ENCODE measurements at places on chromosomes 1 and 21.
A peak's percentile ranks its signal among the peaks of the same experiment; 100 is the strongest.

GRCh38 chr1:153431002-153431401 is 14.7 kb downstream of the S100A7A start:
- no peak for DNase-seq

DNA sequence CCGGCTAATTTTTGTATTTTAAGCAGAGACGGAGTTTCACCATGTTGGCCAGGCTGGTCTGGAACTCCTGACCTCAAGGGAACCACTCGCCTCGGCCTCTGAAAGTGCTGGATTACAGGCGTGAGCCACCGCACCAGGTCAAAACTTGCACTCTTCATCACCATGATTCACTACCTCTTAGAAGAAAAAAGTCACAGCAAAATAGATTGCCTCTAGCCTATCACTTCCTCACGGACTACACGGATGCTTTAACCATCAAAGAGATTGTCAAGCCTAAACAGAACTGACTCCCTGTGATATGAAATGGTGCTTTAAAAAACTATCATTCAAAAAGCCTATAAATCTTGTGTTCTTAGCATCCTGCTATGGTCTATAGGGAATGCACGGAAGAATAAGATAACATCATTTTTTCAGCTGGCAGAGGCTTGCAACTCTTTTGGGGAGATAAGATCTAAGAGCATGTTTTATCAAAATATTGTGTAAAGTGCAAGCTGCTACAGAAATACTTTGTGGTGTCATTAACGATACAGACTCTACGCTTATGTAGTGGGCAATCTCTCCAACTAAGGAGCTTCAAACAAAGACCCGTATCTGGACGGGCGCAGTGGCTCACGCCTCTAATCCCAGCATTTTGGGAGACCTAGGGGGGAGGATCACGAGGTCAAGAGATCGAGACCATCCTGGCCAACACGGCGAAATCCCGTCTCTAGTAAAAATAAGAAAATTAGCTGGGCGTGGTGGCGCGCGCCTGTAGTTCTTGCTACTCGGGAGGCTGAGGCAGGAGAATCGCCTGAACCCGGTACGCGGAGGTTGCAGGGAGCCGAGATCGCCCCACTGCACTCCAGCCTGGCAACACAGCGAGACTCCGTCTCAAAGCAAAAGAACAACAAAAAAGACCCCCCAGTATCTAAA is 966 bp downstream of the TFB2M start:
- DNase-seq: no peak

GRCh38 chr1:168774241-168774640 is 45.2 kb upstream of the DPT start:
- DNase-seq: no peak

GRCh38 chr1:186550832-186551231 is 89.9 kb upstream of the PDC start:
- DNase-seq: no peak

DNA sequence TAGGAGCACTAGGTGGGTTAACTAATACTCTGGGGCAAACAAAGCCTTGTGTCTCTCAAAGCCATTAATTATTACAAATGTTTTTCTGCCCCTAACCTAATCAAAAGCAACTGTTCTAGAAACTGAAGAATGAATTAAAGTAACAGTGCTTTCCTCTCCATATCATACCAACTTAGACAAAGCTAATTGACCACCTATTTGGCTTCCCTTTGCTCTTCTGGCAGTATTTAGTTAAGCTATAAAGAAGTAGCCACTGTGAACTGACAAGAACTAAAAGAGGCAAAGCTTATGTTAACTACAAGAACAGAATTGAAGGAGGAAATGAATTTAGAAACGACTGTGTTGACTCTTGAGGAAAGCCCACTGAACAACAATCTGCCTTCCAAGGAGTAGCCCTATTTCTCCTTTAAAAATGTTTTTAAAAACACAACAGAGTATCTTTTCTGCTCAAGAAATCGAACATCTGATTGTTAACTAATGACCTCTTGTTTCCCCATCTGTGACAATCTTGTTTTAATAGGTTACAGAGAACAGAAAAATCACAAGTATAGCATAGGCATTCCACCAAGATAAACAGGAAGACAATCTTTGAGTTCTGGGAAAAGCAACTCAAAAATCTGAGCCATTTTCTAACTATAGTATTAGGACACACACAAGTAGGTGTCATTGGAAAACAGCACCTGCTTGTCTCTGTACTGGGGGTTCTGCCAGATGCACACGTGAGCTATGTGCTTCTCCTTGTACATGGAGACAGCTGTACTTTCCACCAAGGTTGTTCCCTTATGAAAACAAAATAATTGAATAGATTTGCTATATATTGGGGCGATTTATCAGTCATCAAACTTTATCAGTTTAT is 3.1 kb upstream of the EGLN1 start:
- no peak for DNase-seq

DNA sequence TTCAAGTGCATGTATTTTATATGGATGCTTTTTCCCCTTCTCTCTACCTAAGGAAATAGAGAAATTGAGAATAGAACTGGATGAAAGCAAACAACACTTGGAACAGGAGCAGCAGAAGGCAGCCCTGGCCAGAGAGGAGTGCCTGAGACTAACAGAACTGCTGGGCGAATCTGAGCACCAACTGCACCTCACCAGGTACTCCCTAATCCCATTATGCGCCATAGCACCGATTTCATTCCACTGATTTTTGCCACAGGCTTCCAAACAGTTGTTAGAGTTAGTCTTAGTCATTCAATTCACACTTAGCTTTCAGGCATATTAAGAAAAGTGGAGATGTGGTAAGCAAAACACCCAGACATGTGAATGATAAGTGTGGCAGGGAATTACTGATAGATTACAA is 122.8 kb downstream of the SDCCAG8 start:
- no peak for DNase-seq

DNA sequence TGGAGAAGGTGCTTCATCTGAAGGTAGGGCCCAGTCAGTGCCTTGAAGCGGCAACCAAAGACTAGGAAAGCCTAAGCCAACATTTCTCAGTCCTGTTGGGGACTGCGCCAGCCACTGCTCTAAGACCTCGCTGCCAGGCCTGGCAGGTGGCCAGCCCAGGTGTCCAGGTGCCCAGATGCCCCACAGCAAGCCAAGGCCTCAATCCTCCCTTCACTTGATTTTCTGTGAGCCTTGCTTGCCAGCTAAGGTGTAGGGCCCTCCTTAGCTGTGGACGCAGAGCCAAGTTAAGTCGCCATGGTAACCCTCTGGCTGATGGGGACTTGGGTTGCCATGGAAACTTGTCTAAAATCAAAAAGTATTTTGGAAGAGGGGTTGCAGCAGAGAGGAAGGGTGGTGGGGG is 135.0 kb downstream of the NAV1 start:
- DNase-seq: no peak

DNA sequence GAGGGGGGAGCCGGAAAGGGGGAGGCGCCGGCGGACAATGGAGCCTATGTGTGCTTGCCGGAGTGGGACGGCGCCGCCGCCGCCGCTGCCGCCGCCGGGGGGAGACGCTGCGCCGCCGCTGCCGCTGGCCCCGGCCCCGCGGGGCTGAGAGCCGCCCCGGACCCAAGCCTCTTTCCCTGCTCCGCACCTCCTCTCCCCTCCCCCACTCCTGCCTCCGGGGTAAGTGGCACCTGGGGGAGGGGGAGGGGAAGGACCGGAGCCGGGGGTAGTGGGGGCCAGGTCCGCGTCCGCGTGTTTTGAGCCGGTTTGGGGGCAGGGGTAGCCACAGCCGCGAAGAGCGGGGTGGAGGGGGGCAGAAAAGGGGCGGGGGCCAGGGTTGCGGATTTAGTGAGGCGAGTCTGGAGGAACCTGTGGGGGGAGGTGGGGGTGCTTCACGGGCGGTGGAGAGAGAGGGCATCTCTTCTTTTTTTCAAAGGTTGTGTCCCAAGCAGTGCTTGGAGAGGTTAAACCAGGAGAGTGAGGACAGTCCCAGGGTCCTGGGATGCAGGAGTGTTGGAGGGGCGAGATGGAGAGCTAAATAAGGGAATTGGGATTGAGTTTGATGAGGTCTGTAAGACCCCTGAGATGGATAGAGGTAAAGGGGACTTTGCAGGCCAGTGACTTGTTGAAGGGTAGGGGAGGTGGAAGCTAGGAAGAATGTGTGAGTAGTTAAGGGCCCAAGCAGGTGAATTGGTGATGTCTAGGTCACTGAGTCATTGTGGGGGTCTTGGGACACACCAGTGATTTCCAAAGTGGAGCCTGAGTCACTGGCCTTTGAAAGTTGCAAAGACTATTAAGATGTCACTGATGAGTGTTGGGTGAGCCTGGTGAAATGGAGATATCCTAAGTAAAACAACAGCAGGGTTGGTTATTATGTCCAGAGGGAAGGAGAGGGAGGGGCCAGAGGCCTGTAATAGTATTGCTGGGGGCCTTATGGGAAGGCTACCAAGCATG is 59.1 kb downstream of the BCL9 start:
- no peak for DNase-seq

DNA sequence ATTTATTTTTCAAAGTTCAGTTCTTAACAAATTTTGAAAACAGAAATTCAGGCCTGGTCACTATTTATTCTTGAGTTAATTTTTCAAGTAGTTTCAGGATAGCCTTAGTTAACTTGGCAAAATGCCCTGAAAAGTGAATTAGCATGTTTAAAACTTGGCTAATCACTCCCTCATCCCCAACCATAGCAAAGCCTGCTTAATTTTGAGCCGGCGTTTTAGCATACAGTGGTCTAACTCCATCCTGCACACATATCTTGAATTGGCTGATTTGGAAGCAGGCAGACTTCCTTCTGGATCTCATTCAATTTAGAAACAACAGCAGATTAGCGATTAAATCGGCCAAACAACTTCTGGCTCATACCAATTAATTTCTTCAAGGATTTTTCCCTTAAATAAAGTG is 439.2 kb downstream of the PTBP2 start:
- DNase-seq: no peak

DNA sequence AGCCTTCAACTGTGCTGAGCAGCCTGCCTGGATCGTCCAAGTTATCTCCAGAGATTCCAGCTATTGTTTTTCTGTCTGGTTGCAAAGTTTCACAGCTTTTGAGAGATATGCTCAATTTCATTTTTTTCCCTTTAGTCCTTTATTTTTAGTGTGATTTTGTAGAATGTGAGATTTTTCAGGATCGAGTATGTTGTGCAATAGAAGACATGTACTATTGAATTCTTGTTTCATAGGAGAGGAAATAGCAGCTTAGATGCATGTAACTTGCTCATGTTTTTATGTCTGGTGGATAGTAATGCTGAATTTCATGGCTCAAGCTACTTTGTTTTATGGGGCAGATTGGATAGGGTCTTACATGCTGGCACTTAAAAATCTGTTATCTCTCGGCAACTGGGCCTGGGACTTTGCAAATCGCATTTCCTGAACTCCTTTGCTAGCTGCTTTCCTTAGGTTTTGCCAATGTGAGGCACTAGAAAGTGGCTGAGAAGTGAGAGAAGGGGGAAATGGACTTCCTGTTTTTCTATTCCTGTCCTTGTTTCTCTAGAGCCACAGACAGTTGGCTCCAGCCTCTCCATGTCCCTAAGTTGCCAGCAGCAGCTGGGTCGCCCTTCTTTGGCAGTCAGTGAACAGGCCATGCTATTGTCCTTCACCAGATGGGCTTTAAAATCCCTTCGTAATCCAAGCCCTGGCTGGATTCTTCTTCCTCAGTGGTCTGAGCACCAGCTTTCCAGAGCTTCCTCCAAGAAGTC is 101.4 kb upstream of the PDE4B start:
- no peak for DNase-seq

- no peak for DNase-seq
Observed at GRCh38 chr1:47617381-47618221, 179.8 kb downstream of the FOXD2 start.

GRCh38 chr21:18053151-18053550 is 191.5 kb upstream of the CHODL start:
- no peak for DNase-seq

GRCh38 chr1:206786212-206786886 is 14.1 kb upstream of the IL10 start:
- DNase-seq: no peak

DNA sequence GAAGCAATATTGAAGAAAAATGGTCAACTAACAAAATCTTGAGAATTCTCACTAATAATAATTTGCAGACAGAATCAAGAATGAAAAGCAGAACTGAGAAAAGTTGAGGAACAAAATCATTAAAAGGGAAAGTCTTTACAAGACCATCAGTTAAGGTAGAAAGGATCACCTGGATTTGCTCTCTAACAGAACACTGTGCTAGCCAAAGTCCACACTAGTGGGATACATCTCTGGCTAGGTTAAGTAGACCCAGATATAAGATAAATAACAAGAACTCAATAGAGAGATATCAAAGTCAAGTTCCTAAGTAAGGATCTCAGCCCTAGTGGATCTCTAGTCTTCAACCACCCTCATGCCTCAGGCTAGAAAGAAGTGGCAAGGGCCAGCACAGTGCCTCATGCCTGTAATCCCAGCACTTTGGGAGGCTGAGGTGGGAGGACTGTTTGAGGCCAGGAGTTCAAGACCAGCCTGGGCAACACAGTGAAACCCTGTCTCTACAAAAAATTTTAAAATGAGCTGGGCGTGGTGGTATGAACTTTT is 19.6 kb downstream of the IPP start:
- DNase-seq: no peak

GRCh38 chr1:80457409-80457808 is 1343.3 kb upstream of the ADGRL2 start:
- no peak for DNase-seq

DNA sequence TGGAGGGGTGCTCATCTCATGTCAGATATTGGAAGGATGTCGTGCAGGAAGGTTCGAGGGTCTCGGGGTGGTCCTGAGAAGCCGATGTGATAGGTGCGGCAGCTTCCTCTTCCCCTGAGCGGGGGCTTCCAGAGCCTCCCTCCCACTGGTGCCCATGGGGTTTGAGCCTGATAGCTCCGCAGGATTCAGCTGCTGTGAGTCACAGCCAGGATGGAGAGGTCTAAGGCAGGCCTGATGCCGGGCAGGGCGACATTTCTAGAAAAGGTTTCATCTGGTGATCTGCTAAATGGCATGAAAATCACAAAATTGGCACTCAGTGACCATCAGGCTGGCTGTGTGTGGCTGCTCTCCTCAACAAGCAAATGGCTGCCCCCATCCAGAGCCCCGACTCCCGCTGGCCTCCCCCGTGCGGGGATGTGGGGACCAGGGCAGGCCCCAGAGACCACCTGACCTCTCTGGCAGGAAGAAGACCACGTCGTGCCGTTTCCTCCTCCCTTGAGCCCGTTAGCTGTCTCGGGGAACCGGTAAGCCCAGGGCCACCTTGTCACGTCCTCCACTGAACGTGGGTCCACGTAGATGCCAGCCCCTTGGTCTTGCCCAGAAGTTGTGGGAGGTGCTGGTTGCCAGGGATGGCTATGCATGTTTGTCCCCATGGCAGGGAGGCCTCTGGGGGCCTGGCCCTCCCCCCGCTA is 66.1 kb downstream of the SKI start:
- DNase-seq: no peak

DNA sequence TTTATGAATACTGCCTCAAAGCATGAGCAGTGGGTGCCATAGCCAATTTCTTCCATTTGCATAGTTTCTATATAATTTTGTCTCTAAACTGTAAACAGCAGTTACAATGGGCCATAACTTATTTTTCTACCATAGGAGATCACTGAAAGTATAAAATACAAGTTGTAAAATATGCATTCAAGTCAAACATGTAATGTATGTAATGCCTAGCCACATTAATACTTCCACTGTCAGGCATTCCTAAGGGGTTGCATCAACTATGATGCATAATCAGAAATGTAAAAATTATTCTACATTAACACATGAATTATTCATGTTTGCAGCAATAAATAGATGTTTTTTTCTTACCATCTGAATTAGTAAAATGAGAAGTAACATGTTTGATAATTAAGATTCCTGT is 560.3 kb upstream of the ZP4 start:
- DNase-seq: no peak

- DNase-seq: no peak
Observed at GRCh38 chr1:46635205-46635604, 18.6 kb upstream of the MOB3C start.

GRCh38 chr1:111656086-111657017 is 36.8 kb downstream of the RAP1A start:
- peak; percentile 1 for DNase-seq

GRCh38 chr1:12282142-12282541 is 52.3 kb downstream of the VPS13D start:
- DNase-seq: no peak

Measured in NCI-H1092 (cell line).